ENCODE measurements at places on chromosomes 3 and 15. TPM values are rescaled to one million over a fixed set of nuclear protein-coding genes. Genes with fewer than 3 reads are reported as not detected.

Gene AHSG
- total RNA-seq, result 1.9 TPM

Gene GOLGA6A
- not detected for total RNA-seq

Gene COL8A1
- total RNA-seq, result 0.42 TPM

Gene TRH
- not detected for total RNA-seq

Gene GP5
- total RNA-seq, result not detected

Gene CD47
- 68.1 TPM for total RNA-seq

Gene CLDN16
- total RNA-seq, result not detected

Gene NECTIN3
- 47.4 TPM for total RNA-seq

Gene NR2E3
- 0.64 TPM for total RNA-seq

Gene MNS1
- 0.58 TPM for total RNA-seq

Gene APOD
- total RNA-seq, result 13.1 TPM

Gene SPINK8
- not detected for total RNA-seq

Gene NFKBIZ
- 69.4 TPM for total RNA-seq

Gene NUSAP1
- 86.4 TPM for total RNA-seq

Gene CD200
- total RNA-seq, result 7.6 TPM

Gene HES1
- 102 TPM for total RNA-seq

Gene CTXN2
- total RNA-seq, result 0.07 TPM

Gene SCG3
- total RNA-seq, result 2.0 TPM

Gene CX3CR1
- total RNA-seq, result 0.66 TPM

Gene EEF1AKMT4
- total RNA-seq, result 4.1 TPM

Gene BLOC1S6
- total RNA-seq, result 28.3 TPM

Gene TMEM108
- 0.82 TPM for total RNA-seq

Gene TCF12
- total RNA-seq, result 76.3 TPM

Gene CISH
- total RNA-seq, result 17.1 TPM

Gene TNIK
- total RNA-seq, result 19.9 TPM

Gene DYNLT2B
- total RNA-seq, result 7.6 TPM

Gene CCR8
- total RNA-seq, result 0.29 TPM

Gene CLEC3B
- total RNA-seq, result 9.6 TPM

Gene SGO1
- 19.5 TPM for total RNA-seq

Gene CCDC54
- total RNA-seq, result not detected

Gene SLC6A1
- 0.21 TPM for total RNA-seq

Gene SH2D7
- 1.6 TPM for total RNA-seq

Gene AADACL2
- not detected for total RNA-seq

Gene GOLGA8N
- total RNA-seq, result 4.2 TPM

Gene ZNF385D
- total RNA-seq, result 2.6 TPM

Gene TM6SF1
- total RNA-seq, result 1.5 TPM
